ENCODE measurements at places on chromosomes 16 and 17.
A peak's percentile ranks its signal among the peaks of the same experiment; 100 is the strongest.

- DNase-seq = no peak
These were observed 3.1 kb downstream of the MFAP4 start for GRCh38 chr17:19383681-19384470.

DNA sequence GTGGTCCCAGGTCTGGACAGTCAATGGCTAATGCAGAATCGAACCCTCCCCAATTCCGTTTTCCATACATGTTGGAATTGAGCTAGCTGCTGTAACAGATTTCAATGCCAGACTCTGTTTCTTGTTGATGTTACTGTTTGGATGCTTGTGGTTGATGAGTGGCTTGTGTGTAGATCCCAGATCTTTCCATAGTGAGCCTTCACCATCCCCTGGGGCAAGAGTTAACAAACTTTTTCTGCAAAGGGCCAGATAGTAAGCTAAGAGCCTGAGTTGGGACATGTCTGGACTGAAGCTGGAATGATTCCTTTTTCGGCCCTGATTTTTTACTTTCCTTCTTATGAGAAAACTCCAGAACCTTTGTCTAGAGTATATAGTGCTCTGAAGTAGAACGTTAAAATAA, 296.3 kb downstream of the CPPED1 start:
- no peak for DNase-seq

DNA sequence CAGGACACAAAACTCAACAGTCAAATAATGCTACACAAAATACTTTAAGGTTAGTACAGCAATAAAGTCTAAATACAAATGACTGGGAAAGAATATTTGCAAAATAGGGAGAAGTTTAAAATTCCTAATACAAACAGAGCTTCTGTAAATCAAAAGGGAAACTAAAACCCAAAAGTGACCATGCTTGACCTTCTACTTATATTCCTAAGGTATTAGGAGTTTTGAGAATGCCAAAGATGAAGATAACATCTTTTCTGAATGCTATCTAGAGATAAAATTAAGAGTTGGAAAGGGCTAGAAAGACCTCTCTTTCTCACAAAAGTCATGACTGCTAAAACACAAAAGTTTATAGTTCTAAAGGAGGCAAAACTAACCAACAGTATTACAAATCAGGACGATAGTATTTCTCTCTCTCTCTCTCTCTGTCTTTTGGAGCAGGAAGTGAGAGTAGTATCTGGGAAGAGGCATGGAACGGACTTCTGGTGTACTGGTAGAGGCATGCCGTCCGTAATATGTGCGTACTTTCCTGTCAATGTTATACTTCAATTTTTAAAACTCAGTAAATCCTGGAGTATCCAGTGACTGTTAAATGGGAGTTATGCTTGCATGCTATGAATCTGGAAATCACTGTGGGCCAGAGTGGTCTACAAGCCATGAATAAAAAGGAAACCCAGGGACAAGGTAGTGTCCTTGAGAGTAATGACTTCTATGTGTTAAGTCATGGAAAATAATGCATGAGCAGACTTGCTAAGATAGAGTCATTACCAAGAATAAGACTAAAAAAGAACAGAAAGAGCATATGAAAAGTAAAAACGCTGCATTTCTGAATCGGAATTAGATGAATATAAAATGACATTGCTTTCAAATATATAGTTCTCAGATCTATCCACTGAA, 49.7 kb upstream of the ANKFY1 start:
- no peak for DNase-seq

GRCh38 chr16:21076186-21076883, 74.3 kb downstream of the DNAH3 start:
- no peak for DNase-seq

DNA sequence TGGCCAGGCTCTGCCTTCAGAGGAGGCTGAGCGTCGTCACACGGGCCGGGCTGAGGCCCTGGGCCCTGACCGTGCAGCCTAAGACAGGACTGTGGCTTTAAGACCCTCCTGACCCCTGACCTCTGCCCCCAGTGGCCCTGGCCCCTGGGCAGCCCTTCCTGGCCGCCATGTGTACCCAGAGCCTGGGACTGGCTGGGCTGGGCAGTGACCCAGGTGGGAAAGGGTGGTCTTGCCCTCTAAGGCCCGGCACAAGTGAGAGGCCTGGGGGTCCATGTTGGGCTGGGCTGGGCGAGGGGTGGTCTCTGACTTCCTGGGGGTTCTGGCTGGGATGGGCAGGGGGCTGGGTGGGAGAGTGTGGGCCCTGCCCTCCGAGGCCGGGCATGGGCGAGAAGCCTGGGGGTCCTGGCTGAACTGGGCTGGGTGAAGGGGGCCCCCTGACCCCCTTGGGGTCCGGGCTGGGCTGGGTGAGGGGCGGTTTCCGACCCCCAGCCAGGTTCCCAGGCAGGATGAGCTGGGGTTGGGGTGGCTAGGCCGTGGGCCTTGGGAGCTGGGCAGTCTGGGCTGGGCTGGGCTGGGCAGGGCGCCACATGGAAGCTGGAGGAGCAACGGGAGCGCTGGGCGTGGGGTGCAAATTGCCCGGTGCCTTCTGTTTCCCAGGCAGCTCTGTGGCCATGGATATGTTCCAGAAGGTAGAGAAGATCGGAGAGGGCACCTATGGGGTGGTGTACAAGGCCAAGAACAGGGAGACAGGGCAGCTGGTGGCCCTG, at the start of gene CDK3:
TSS of gene CDK3 (plus strand) at position 101 of the 767 bp plus-strand sequence. CDS start at position 672, 571 bp downstream.
- no peak for DNase-seq

GRCh38 chr16:54284931-54285413, 1.6 kb downstream of the IRX3 start:
- DNase-seq = no peak

- DNase-seq = peak; percentile 80
These were observed 6.1 kb upstream of the SP2 start for GRCh38 chr17:47889734-47890529.

DNA sequence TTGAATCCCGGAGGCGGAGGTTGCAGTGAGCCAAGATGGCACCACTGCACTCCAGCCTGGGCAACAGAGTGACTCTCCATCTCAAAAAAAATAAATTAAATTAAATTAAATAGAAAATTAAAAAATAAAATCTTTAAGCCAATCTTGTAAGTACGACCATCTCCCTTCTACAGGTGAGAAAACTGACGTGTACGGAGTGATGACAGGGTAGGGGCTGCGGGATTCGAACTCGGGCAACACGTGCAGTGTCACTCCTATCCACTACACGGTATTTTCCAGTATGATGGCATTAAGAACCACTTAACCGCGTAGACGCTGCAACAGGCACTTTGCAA, 762 bp downstream of the WDR59 start:
- DNase-seq = no peak

- no peak for DNase-seq
These were observed 31.2 kb downstream of the NXN start for GRCh38 chr17:948284-948852.

- DNase-seq = no peak
These were observed 389.6 kb upstream of the DYNLRB2 start for GRCh38 chr16:80150978-80151721.

DNA sequence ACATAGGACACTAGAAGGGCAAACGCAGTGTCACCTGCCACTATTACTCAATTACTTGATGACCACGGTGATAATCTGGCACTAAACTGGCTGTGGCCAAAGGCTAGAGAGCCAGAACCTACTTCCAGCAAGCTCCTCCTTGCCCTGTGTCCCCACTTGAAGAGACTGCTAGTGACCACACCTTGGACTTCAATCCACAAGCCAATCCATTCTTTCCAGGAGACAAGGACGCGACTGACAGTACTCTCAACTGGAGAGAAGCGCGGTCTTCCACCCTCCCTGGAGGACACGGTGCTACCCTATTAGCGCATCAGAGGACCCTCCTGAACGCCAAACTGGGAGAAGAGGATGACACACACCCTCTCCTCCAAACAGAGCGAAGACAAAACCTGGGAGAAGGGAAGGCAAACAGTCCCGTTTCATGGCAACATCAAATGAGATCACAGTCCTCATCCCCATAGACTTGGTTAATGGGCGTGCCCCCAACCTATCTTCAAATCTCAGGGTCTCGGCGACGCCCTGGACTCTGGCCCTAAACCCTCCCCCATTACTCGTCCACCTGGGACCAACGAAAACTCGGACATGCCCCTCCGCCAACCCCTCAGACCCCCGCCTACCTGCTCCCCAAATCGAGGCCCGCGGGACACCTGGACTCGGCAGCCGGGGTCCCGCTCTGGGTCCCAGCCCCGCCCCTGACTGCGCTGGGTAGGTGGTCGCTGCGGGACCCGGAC, 508 bp downstream of the FLCN start:
- no peak for DNase-seq

- DNase-seq = no peak
These were observed 22.1 kb upstream of the IL21R start for GRCh38 chr16:27379919-27380318.

- DNase-seq = no peak
These were observed 21.6 kb upstream of the MSI2 start for GRCh38 chr17:57234739-57235092.

- no peak for DNase-seq
These were observed 57.5 kb downstream of the BEAN1 start for GRCh38 chr16:66484453-66485213.

DNA sequence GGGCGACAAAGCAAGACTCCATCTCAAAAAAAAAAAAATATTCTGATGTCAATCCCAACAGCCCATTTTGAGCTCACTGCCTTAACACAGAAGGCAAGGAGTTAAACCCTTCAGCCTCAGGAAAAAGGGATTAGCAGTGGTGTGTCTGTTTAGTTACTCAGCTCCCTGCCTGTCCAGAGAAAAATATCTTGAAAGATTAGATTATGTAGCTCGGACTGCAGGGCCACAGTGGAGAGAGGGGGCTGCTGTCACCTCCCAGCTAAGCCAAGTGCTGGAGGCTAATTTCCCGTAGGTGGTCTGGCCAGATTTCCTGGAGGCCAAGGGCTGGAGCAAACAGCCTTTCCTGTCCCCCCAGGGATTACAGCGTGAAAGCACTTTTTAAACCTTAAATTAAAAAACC, 50.3 kb downstream of the C16orf95 start:
- no peak for DNase-seq

DNA sequence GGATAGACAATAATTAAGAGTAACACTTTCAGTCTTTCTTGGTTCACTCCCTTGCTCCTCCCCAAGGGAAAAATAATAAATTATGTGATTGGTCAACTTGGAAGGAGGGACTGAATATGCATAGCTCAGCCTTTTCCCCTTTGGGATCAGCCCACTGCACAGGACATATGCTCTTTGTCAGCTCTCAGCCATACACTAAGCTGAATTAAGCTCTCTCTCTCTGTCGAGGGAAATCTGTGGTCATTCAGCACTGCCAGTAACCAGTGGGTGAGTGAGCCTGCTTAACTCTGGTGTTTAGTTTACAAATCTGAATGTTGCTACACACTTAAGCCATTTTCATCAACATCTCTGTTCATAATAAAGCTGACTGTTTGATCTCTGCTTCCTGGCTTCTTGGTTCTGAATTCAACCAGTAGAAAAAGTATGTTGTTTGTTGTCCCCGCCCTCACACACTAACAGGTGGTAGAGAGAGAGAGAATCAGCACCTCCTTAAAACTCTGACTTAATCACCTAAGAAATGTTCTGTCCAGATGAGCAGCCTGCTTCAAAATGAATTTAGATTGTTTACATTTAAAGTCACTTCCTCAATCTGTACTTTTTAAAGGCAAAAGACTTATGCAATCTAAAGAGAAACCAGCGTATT, 102.3 kb upstream of the C17orf78 start:
- DNase-seq = no peak

DNA sequence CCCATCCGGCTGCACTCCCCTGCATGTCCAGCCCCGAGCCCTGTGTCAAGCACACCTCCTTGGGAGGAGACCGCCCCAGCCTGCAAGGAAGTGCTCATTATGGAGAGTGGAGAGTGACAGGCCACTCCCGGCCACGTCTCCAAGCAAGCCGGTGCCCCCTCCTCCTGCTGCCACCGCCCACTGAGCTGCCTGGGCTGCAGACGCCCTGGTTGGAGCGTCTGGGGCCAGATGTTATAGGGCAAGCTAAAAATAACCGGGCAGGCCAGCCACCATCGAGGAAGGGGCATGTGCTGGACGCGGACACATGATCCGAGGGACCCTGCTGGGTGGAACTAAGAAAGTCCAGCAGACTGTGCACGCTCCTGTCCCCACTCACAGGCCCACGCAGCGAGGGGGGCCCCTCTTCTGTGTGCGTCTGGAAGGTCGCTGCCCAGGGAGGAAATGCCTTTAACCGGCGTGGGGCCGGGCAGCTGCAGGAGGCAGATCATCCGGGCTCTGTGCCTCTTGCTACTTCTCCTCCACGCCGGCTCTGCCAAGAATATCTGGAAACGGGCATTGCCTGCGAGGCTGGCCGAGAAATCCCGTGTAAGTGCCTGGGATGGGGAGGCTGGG, at the start of gene WFDC1:
TSS of gene WFDC1 (plus strand) at position 348 of the 612 bp plus-strand sequence. CDS start at position 442, 94 bp downstream.
- no peak for DNase-seq

GRCh38 chr17:19492141-19492540, 41.5 kb upstream of the SLC47A1 start:
- DNase-seq = no peak

- DNase-seq = no peak
These were observed 82.5 kb upstream of the CACNG5 start for GRCh38 chr17:66752411-66752810.

DNA sequence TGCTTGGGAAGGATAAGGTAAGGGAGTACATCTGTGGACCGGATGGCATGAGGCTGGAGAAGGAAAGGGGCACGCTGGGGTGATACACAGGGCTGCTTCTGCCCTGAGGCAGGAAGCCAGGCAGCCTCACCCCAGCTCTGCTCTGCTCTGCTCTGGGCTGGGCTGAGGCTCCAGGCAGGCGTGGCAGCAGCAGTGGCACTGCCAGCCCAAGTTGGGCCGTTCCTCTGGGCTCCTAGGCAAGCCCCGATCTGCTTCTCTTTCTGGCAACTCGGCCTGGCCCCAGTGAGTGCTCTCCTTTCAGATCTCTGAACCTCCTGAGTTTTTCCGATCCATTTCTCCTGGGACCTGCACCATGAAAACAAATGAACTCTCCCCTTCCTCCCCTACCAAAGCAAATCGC, 44.9 kb downstream of the VAC14 start:
- no peak for DNase-seq

- DNase-seq = no peak
These were observed 13.2 kb downstream of the CMTM3 start for GRCh38 chr16:66617728-66618127.

GRCh38 chr17:43718544-43718943, 40.0 kb downstream of the SOST start:
- no peak for DNase-seq

DNA sequence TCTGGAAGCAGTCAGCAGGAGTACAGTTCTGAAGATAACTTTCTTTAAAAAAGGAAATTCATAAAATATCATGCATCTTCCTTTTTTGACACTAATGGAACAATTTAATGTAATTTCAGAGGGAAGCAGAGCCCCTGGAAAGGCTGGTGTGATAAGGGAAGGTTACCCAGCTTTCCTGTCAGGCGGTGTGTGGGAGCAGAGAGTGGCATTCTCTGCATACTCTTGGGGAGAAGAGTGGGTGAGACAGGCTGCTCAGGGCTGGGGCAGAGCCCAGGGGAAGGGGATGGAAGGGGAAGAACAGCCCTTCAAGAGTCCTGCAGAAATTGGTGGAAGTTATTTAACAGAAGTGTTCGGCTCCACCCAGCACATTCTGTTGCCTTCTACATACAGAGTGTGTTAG, 84.7 kb downstream of the PRKCB start:
- DNase-seq = no peak

DNA sequence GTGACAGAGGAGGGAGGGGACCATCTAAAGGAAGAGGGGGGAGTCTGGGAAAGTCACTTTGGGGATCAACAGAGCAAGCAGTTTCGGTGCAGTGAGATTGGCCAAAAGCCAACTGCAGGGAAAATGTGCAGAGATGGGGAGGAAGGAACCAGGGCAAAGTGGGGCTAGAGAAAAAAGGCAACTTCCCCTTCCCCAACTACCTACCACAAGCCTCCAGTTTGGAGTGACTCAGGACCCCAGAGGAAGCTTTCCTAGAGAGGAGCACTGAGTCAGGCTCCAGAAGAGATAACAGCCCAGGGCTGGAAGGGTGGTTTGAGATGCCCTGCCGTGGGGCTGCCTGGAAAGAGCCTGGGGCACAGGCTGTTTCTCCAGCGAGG, 6.9 kb upstream of the CD300LD start:
- DNase-seq = no peak
